ENCODE measurements at places on chromosomes 3 and 15.

DNA sequence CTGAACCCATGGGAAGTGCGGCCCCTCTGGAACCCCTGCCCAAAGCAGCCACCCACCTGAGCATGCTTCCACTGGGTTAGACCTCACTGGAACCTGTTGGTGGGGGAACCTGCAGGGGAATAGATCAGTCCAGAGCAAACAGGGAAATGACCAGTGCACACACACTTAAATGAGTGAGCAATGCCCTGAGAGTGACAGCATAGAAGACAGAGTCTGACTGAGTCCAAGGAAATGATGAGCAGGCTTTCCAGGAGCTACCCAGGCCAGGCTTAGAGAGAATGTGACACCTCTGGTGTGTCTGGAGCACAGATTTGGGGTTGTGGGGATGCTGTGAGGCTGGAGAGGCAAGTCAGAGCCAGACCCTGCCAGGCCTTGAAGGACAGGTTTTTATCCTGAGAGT lies 28.5 kb downstream of the PLA1A start:
- DNase-seq, result no peak

- DNase-seq, result no peak
Observed at GRCh38 chr3:29515451-29515850, 234.6 kb downstream of the RBMS3 start.

DNA sequence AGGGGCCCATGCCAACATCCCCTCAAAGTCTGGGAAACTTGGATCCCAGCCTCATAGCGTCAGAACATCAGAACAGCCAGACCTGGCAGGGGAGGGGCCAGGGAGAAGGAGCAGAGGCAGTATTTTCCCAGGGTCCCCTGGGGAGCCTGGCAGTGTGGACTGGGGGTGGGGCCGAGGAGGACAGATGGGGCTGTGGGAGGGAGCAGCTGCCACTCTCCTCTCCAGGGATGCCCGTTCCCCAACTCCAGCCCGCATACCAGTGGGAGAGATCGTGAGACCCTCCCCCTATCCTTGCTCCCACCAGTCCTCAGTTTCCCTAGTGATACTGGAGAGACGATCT lies 6.5 kb upstream of the DNAJB8 start:
- DNase-seq, result no peak

GRCh38 chr3:187669675-187670504 lies at the start of gene SST:
Gene SST, minus strand, starts transcription at chr3:187670394. Its CDS starts 103 bp downstream, at chr3:187670291.
- DNase-seq, result peak; percentile 21

- DNase-seq, result no peak
Observed at GRCh38 chr3:165195241-165195639, 944 bp downstream of the SLITRK3 start.

- DNase-seq, result no peak
Observed at GRCh38 chr15:80698676-80699075, 3.6 kb downstream of the ABHD17C start.

- no peak for DNase-seq
Observed at GRCh38 chr3:150150633-150151032, 179.9 kb upstream of the PFN2 start.

DNA sequence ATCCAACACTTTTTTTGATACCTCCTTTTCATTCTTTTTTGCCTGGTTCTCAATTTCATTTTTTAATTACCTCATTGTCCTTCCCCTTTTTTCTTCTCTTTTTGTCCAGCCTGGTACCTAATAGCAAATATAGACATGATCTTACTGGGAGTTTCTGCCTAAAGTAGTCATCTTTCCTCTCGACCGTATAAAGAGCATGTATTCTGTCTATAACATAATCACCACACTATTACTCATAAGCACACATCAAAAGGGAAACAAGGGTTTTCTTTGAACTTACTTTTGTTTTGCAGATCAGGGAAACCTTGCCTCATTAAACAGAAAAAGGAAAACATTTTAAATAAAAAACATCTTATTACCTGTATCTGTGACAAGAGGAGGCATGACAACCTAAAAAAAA lies 33.0 kb downstream of the FAM98B start:
- DNase-seq, result no peak

- DNase-seq, result no peak
Observed at GRCh38 chr15:52178765-52179164, 12.4 kb downstream of the GNB5 start.

- DNase-seq, result no peak
Observed at GRCh38 chr15:79136434-79137046, 46.0 kb upstream of the RASGRF1 start.

DNA sequence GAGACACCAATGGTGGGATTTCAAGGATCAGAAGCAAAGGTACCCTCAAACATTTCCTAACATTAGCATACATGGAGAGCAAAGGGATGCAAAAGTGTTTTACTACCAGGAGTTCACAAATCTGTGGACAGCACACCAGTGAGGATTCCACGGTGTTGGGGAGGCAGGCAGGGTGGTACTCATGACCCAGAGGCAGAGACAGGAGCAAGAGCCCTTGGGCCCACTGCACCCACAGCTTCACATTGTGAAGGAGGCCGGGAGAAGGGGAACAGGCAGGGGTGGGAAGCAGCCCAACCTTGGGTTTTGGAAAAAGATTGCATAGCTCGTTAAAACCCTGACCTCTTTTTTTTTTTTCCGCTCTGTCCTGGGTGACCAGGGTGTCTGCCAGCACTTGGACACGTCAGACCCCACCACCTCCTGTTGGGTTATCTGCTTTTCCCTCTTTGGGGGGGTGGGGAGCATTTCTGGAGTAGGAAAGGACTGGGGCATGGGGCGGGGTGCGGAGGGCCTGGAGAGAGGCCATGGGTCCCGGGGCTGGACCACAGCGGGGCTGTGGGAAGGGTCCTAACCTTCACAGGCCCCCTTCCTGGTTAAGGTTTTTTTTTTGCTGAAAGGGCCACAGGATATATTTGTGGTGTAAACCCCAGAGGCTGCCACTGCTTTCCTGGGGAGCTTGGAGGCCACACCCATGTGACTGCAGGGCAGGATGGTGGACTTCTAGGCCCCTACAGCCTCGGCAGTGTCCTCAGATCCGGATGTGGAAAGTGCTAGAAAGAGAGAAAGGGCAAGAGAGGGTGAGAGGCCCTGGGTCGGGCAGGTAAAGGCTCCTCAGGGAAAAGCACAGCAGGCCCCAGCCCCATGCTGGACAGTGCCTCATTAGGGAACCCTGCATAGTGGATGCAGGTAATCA lies 12.5 kb downstream of the SH2D7 start:
- DNase-seq, result no peak
